ENCODE measurements at places on chromosomes 5 and 9. TPM values are rescaled to one million over a fixed set of nuclear protein-coding genes. Genes with fewer than 3 reads are reported as not detected.

DNA sequence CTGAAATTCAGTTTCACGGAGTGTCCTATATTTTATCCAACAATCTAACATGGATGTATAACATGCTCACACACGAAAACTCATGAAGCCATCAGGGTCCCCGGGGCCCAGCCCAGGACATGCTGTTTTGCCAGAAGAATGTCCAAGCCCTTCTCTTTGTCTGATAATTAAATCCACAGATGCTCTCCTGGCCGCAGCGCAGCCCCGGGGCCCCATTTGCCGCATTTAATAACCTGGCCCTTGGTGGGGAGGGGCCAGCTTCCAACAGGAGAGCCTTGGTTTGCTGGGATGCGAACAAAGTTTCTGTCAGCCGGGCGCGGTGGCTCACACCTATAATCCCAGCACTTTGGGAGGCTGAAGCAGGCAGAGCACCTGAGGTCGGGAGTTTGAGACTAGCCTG lies 30.0 kb downstream of the PLPP7 start:
- H3K4me1 ChIP-seq: no peaks in the 10 kb centered on the region
- no peak for DNase-seq
- H3K36me3 ChIP-seq: no peaks in the 10 kb centered on the region
- peaks cover 3% of the 10 kb centered on the region for H3K27me3 ChIP-seq
- no peak overlapping the region for H3K27ac ChIP-seq
- H3K4me3 ChIP-seq: no peak overlapping the region

DNA sequence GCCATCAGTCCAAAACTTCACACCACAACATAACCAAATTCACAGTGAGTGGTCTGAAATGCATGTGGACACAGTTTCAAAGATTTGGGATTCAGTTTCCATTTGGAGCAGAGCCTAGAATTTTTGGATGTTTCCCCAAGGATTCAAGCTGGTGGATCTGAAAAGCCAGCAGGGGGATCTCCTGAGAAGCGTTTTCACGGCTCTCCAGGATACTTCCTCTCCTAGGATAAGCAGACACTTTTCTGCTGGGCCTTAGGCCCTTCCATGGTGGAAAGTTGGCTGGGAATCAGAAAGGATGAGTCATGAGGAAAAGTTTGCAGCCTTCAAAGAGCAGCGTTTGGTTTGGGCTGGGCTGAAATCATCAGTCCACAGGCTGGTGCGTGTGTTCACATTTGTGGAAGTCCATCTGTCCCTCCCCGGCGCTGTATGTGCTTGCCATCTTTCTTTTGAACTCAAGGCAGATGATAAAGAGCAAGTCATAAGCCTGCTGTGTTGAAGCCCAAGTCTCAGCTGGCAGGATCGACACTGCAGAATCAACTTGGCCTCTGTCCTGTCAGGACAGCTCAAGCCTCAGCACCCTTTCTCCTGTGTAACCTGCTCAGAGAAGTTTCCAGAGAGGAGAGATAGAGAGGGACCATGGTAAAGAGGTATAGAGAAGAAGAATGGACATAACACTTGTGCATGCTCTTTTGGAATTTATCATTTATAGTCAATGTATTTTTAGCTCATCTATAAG lies 152.6 kb upstream of the MSX2 start:
- no peaks in the 10 kb centered on the region for H3K4me1 ChIP-seq
- H3K36me3 ChIP-seq: no peaks in the 10 kb centered on the region
- no peaks in the 10 kb centered on the region for H3K27me3 ChIP-seq
- no peak overlapping the region for H3K4me3 ChIP-seq
- no peak overlapping the region for H3K27ac ChIP-seq
- DNase-seq: peak; percentile 15

The SIT1 gene
- 0.36 TPM for total RNA-seq

The NR5A1 gene
- not detected for total RNA-seq

DNA sequence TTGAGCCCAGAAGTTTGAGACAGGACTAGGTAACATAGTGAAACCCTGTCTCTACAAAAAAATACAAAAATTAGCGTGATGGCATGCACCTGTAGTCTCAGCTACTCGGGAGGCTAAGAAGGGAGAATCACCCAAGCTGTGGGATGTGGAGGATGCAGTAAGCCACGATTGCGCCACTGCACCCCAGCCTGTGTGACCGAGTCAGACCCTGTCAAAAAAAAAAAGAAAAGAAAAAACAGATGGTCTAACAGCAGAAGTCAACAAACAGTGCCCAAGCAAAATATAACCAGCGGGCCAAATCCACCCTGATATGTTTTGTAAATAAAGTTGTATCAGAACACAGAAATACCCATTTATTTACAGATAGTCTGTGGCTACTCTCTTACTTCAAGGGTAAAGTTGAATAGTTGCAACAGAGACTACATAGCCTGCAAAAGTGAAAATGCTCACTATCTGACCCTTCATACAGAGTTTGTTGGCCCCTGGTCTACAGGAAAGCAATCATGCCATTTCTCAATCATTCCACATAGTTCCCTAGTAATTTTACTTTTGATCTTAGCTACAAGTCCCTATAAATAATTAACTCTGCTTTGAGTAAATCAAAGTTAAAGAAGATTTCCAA lies 383.7 kb downstream of the TLE1 start:
- H3K36me3 ChIP-seq: no peaks in the 10 kb centered on the region
- H3K4me3 ChIP-seq: no peak overlapping the region
- no peak overlapping the region for H3K27ac ChIP-seq

GRCh38 chr9:112621018-112621655 lies 96.8 kb downstream of the INIP start:
- DNase-seq: no peak
- H3K27ac ChIP-seq: no peak overlapping the region
- no peak overlapping the region for H3K4me3 ChIP-seq
- H3K36me3 ChIP-seq: no peaks in the 10 kb centered on the region
- H3K4me1 ChIP-seq: no peaks in the 10 kb centered on the region

- DNase-seq: no peak
- peaks cover 23% of the 10 kb centered on the region for H3K27me3 ChIP-seq
- peaks cover 2% of the 10 kb centered on the region for H3K4me1 ChIP-seq
- H3K4me3 ChIP-seq: no peak overlapping the region
- H3K36me3 ChIP-seq: no peaks in the 10 kb centered on the region
- H3K27ac ChIP-seq: no peak overlapping the region
Observed at GRCh38 chr5:132006331-132007120, 4.9 kb downstream of the ACSL6 start.

DNA sequence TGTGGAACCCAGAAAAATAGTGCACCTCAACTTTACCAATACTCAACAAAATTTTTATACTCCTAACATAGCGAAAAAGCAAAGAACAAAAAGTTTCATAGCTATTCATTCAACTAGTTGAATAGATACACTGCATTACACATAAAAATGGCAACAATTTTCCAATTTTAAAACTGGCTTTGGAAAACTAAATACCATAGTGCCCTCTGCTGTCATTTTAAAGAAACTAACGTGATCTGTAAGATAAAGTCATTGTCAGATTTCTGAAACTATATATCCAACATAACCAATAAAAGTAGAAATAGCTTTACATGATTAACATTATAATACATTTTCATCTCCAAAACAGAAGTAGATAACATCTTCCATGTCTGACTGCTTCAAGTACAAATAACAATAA lies 31.6 kb downstream of the DTWD2 start:
- H3K4me3 ChIP-seq: no peak overlapping the region
- DNase-seq: peak; percentile 38
- no peaks in the 10 kb centered on the region for H3K36me3 ChIP-seq
- no peaks in the 10 kb centered on the region for H3K4me1 ChIP-seq

DNA sequence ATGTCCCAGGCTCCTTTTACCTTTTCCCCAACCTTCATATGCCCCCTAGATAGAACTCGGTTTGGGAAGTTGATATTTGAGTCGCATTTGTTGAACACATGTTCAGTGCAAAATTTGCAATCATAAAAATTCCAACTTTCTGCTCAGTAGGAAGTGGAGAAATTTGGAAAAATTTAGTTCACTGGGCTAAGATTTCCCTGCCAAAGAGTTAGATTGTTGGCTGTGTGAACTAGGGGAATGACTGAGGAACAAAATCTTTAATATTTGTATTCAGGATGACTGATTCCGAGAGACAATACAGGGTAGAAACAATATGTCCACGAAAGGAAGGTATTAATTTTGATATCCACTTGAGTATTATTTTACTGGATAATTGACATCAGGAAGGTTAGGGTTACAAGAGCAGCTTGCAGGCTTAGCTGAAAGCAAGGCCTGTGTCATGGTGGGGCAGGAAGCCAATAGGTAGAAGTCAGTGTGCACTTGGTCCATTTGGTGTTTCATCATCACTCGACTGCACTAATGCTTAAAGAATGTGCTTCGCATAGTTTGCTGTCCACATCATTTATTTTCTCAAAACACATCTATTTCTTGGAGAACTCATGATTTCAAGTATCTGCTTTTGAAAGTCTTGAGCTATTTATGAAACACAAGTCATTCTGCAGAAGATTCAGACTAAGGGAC lies 59.4 kb upstream of the GNA14 start:
- H3K27ac ChIP-seq: peak overlapping the region; percentile 72
- no peak overlapping the region for H3K4me3 ChIP-seq
- H3K4me1 ChIP-seq: peaks cover 26% of the 10 kb centered on the region
- no peaks in the 10 kb centered on the region for H3K36me3 ChIP-seq

DNA sequence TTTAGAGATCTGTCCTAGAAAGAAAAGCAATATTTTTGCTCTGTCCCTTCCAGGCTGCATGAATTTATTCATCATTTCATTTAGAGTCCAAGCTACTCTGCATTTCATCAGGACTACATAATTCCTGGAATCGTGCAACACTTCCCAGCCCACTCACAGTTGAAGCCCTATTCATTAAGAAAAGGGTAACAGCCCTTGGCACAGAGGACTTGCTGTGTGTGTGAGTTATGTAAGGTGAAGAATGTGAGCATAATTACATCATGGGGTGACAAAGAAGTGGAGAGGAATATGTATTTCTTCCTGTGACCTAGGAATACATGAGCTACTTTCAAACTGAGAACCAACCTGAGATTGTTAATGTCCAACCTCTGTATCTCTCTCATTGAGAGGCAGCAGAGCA lies 317.4 kb downstream of the ARHGEF28 start:
- H3K4me1 ChIP-seq: peaks cover 32% of the 10 kb centered on the region
- H3K27ac ChIP-seq: no peak overlapping the region
- H3K36me3 ChIP-seq: no peaks in the 10 kb centered on the region
- H3K27me3 ChIP-seq: no peaks in the 10 kb centered on the region

- H3K4me1 ChIP-seq: no peaks in the 10 kb centered on the region
- no peak overlapping the region for H3K4me3 ChIP-seq
- no peaks in the 10 kb centered on the region for H3K36me3 ChIP-seq
- H3K27ac ChIP-seq: no peak overlapping the region
- H3K27me3 ChIP-seq: no peaks in the 10 kb centered on the region
Observed at GRCh38 chr5:57157131-57157530, 16.7 kb upstream of the GPBP1 start.

DNA sequence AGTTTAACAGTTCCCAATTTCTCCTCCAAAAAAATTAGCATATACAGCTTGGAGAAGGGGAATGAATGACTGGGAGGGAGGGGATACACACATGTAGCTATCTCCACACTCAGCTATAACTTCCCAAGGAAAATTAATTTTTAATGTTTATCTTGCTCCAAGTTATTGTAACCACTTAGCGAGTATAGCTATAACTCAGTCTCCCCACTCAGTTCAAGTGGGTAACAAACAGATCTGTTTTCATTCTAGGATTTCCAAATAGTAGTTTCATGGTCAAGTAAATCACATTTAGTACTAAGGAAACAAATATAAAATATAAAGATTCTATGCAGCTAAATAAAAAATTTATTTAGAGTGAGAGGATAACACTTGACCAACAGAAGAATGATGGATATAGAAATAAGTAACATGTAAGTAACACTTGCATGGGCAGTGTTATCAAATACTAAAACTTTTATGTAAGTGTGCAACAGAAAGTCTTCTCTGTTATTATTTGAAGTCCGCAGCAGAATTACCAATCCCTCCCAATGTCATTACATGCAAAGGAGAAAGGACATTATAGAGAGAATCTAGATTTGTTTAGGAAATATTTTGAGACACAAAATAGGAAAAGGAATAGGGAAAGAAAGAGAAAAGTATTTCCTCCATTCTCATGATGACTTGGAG lies 10.2 kb upstream of the NFIB start:
- no peaks in the 10 kb centered on the region for H3K36me3 ChIP-seq
- DNase-seq: no peak
- H3K4me3 ChIP-seq: no peak overlapping the region
- peaks cover 40% of the 10 kb centered on the region for H3K4me1 ChIP-seq
- H3K27ac ChIP-seq: no peak overlapping the region

The COL5A1 gene
- total RNA-seq: 801 TPM

DNA sequence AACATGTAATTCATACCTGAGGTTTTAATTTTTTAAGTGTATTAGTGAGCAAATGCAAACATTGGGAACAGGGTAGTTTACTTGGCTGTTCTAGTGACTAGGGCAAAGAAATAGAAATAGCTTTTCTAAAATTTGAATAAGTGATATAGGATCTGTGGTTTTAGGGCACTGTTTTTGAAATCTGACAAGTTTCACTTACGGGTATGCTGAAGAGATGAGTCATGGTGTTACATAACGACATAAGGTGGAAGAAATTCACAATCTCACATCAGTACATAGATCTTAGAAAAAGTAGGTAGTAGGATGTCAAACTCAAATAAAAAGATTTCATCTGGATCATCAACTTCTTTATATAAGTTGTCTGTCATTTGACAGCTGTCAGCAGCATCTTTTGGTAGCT lies 772.3 kb downstream of the MAT2B start:
- H3K4me1 ChIP-seq: no peaks in the 10 kb centered on the region
- peak; percentile 46 for DNase-seq
- no peaks in the 10 kb centered on the region for H3K36me3 ChIP-seq

GRCh38 chr9:128902351-128903078 lies 18.3 kb upstream of the PHYHD1 start:
- H3K27ac ChIP-seq: no peak overlapping the region
- DNase-seq: peak; percentile 63
- H3K4me3 ChIP-seq: no peak overlapping the region
- peaks cover 24% of the 10 kb centered on the region for H3K36me3 ChIP-seq
- no peaks in the 10 kb centered on the region for H3K27me3 ChIP-seq

The PCDHGB2 gene
- 5.6 TPM for total RNA-seq

The LCN12 gene
- not detected for total RNA-seq

- H3K4me3 ChIP-seq: no peak overlapping the region
- no peaks in the 10 kb centered on the region for H3K36me3 ChIP-seq
- H3K27ac ChIP-seq: no peak overlapping the region
- no peaks in the 10 kb centered on the region for H3K4me1 ChIP-seq
- H3K27me3 ChIP-seq: peaks cover 4% of the 10 kb centered on the region
Observed at GRCh38 chr5:107331882-107332281, 338.9 kb downstream of the EFNA5 start.
